Globus pallidus (tissue), 1 donor: ENCODE measurements at places on chromosomes 7 and 10.

DNA sequence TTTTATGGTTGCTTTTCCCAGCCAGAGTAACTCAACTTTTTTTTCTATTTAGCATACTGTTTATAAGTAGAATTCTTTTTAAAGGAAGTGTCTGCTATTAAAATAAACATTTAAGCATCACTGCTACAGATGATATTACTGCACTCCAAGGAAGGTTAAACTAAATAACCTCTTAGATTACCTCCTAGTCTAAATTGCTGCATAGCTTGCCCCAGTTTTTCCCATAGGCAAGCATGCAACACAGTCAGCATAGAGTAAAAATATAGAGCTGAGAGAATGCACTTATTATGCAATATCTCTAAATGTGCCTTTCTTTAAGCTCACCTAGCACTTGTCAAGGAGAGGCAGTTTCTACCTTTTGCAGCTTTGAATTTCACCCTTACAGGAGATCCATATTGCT is 1392.4 kb upstream of the CELF2 start:
- no peak for DNase-seq

- no peak for DNase-seq
Measured at GRCh38 chr10:31263903-31264302, 55.1 kb upstream of the ZEB1 start.

- DNase-seq: no peak
Measured at GRCh38 chr10:128721963-128722445, 595.8 kb upstream of the MKI67 start.

DNA sequence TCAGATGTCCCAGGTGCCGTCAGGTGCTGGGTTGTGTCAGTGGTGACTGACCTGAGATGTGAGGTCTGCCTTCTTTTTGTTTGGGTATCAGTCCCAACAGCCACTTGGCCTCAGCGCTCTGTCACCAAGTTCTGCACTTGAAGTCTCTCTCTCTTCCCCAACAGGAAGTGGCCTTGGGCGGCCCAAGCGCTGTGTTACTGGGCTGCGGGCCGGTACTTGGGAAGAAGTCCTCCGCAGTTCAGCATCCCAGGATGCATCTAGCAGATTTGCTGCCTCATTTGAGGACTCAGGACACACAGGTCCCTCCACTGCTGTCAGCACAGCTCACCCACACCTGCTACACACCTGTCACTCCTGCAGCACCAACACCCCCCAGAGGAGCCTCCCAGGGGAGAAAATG is 40.1 kb downstream of the LYZL2 start:
- no peak for DNase-seq

DNA sequence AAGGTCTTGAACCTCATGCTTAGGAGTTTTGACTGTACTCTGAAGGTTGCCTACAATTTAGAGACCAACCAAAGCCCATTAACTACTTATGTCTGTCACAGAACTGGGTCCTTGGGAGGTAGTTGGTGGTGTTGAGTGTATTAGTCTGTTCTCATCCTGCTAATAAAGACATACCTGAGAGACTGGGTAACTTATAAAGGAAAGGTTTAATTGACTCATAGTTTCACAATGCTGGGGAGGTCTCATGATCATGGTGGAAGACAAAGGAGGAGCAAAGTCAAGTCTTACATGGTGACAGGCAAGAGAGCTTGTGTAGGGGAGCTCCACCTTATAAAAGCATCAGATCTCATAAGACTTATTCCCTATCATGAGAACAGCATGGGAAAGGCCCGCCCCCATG is 319.6 kb upstream of the ZMIZ1 start:
- DNase-seq: no peak

DNA sequence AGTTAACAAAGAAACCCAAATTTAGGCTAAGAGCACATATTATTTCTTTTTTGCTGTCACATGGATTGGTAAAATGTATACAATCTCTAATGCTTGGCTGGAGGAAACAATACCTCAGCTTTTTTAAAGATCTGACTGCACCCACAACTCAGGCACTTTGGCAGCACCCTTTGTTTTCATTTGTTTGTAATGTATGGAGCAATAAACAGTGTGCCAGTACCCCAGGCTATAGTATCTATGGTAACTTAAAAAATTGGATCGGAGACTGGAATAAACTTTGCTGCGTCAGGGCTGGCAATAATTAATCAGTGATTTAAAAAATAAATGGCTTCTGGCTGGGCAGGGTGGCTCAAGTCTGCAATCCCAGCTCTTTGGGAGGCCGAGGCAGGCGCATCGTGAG is 27.2 kb downstream of the POLR1F start:
- DNase-seq: no peak

GRCh38 chr10:93319896-93320295 is 162.2 kb downstream of the MYOF start:
- DNase-seq: no peak

GRCh38 chr7:142590077-142590476 is 159.2 kb upstream of the PRSS1 start:
- DNase-seq: no peak
